GM04503 (cell line): ENCODE measurements at places on chromosomes 4 and X.

DNA sequence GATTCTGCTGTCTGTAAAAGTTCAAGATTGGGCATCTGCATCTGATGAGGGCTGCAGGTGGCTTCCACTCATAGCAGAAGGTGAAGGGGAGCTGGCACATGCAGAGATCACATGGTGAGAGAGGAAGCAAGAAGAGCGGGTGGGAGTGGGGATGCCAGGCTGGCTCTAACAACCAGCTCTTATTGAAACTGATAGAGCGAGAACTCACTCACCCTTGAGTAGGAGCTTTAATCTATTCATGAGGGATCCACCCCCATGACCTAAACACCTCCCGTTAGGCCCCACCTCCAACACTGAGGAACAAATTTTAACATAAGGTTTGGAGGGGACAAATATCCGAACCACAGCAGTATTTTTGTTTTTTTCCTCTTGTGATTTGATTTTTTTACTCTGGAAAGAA is 45.8 kb downstream of the PHOX2B start:
- no peak for DNase-seq

GRCh38 chrX:25039036-25039435 is 23.3 kb upstream of the ARX start:
- no peak for DNase-seq

DNA sequence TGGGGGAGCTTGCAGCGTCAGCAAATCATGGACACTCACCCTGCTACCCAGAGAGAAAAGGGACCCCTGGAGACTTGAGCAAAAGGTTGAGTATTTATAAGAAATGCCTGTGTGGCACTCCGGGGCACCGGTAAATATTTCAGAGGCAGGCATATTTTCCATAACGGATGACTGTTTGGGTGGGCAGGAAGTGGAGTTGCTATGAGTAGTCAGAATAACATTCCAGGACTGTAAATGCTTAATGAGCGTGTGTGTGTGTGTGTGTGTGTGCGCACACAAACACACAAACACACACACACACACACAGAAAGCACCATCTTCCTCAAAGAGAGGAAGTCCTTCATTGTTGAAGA is 74.6 kb downstream of the MXRA5 start:
- DNase-seq, result peak; percentile 82

- no peak for DNase-seq
Measured at GRCh38 chrX:137550665-137551261, 15.2 kb upstream of the ZIC3 start.

DNA sequence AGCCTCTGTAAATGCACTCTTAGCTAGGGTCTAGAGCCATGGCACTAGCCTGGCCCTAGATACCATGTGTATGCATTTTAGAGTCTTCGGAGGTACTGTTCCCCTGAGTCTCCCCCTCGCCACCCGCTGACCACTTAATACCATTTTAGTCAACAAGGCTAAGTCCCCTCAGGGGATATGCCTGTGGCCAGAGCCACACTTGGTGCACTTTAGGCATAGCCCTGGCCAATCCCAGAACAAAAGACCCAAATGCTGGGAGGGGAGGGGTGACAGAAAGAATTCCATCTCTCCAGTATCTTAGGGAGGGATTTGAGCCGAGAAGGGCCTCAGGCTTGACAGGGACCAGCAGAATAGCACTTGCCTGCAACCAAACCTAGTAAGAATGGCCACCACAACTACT is 28.6 kb upstream of the BCORL1 start:
- DNase-seq, result no peak

GRCh38 chr4:2785613-2786012 is 7.3 kb upstream of the SH3BP2 start:
- DNase-seq, result no peak

GRCh38 chr4:182494103-182494502 is 250.9 kb downstream of the TENM3 start:
- no peak for DNase-seq

GRCh38 chr4:2443956-2444740 is 24.8 kb upstream of the RNF4 start:
- no peak for DNase-seq

- DNase-seq, result no peak
Measured at GRCh38 chr4:102250341-102250740, 94.9 kb downstream of the SLC39A8 start.

GRCh38 chr4:150997141-150997540 is 17.9 kb downstream of the LRBA start:
- DNase-seq, result no peak

GRCh38 chrX:8741981-8742380 is 10.0 kb upstream of the ANOS1 start:
- no peak for DNase-seq

DNA sequence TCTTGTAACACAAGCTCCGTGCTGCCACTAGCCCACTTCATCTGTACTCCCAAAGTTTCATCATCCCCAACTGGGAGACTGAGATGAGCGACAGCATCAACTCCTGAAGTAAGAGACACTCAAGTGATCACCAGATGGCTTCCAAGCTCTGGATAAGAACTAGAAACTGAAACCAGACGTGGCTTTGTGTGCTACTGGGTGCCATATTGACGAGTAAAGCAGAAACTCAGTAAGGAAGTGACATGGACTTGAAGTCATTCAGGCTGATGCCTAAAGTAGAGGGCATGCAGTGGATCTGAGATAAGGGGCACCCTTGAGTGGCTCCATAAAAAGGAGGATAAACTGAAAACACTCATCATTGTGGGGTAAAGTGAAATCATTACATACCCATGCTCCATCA is 72.4 kb downstream of the PCYT1B start:
- DNase-seq, result no peak

- DNase-seq, result no peak
Measured at GRCh38 chrX:65406532-65406931, 128.1 kb downstream of the LAS1L start.

GRCh38 chr4:48588230-48589097 is 98.4 kb downstream of the ZAR1 start:
- DNase-seq, result no peak

DNA sequence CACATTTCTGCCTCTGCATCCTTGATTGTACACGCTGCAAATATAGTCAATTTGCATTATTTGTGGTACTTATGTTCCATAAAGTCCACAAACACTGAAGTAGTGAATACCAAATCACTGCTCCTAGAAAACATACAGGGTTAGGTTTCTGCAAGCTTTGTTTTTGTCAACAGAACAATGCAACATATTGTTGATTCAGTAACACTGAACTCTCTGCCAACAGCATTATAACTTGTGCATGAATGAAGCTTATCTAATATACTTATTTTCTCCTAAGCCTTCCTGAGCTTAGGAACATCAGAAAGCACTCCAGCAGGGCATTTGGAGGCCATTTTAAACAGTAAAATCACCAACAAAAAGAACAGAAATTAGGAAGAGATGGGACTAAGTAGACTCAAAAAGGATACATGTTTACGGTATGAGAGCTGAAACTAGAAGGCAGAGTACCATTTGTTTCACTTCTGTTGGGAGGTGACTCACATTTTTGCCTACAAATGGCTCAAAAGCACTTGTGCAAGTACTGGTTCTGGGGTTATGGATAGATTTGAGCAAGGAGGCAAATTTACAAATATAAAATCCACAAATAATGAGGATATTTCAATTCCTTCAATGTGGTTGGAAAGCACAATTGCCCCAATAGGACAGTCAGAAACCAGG is 14.1 kb downstream of the COX18 start:
- no peak for DNase-seq

DNA sequence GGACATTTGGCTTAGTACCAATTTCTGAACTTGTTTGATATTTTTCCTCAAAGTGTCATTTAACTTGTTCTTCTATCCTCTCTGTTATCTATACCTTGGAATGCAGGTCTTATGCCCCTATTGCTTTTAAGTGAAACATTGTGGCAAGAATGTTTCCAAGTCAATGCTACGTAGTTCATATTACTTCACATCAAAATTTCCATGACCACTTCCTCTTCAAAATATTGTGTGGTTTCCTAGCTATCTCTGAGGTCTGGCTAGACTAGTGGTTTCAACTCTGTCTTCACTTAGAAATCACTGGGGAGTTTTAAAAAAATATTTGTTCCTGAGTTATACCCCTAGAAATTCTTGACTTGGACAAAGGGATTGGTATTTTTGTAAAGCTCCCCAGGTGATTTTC is 20.2 kb upstream of the RASGEF1B start:
- no peak for DNase-seq

- DNase-seq, result no peak
Measured at GRCh38 chr4:6773616-6774540, 8.6 kb upstream of the KIAA0232 start.
